NCI-H510A treated with DMSO at 0.1 percent for 48 hours (cell line): ENCODE measurements at places on chromosomes 1 and 21.

GRCh38 chr21:24705201-24705600 lies 902.1 kb downstream of the MRPL39 start:
- DNase-seq, result no peak

DNA sequence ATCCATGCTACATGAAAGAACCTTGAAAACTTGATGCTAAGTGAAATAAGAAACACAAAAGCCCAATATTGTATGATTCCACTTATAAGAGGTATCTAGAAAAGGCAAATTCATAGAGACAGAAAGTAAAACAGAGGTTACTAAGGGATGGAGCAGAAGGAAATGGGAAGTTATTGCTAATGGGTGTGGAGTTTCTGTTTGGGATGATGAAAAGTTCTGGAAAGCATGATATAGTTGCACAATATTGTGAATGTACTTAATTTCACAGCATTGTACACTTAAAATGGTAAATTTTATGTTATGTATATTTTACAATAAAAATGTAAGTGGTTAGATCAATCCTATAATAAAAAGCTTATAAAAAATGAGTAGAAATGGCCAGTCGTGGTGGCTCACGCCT lies 1.6 kb upstream of the NECAP2 start:
- DNase-seq, result no peak

DNA sequence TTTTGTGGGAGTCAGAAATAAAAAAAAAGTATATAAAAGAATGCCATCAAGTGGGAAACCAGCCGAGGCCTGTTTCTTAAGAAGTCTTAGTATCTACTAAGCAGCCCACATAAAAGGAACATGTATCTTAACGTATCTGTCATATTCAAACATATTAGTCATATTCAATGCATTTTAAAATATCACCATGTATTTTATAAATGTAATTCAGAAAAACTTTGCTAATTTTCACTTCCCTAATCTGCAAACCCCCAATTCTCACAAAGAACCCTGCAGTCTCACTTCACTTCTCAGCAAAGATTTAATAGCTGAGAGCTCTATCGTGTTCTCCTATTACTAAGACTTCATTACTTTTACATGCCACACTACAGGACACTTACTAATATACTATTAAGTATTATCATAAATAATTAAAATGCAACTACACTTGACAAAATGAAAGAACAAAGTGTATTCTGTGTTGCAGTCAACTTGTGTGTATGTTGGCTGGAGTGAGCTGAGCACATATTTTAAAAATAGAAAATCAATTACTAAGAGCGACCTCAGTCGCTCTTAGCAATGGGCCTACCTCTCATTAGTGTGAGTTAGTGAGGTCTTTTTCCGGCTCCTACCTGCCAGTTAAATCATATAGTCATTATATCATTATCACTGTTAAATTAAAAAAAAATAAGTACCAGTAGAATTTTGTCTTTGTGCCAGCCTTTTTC lies 484.3 kb downstream of the LMO4 start:
- no peak for DNase-seq

DNA sequence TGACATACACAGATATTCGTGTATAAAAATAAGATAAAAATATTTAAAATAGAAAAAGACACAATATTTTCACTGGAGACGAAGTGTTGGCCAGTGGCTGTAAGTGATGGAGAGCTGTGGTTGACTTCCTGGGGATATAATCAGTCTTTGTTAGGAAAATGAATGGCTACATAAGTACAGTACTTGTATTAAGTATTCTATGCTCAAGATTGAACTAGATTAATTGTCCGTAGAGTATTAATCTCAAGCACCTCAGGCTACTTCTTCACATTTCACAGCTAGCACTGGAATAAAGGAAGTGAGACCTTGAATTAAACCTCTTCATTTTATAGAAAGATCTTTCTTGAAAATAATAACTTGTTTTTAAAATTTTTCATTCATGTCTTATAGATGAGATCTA lies 39.0 kb upstream of the RGS5 start:
- DNase-seq, result no peak

GRCh38 chr21:15651172-15651571 lies 78.6 kb upstream of the USP25 start:
- no peak for DNase-seq

DNA sequence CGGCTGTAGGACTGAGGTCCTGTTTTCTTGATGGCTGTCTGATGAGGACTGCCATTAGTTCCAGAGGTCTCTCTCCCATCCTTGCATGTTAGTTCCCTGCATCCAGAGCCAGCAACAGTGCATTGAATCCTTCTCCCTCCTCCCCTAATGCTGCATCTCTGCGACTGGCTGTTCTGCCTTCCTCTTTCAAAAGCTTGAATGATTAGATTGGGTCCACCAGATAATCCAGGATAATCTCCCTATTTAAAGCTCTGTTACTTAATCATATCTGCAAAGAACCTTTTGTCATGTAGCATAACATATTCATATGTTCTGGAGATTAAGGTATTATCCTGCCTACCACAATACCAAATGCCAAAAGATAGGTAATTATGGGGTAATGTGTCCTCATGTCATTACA lies 377.5 kb downstream of the GPATCH2 start:
- DNase-seq, result no peak

DNA sequence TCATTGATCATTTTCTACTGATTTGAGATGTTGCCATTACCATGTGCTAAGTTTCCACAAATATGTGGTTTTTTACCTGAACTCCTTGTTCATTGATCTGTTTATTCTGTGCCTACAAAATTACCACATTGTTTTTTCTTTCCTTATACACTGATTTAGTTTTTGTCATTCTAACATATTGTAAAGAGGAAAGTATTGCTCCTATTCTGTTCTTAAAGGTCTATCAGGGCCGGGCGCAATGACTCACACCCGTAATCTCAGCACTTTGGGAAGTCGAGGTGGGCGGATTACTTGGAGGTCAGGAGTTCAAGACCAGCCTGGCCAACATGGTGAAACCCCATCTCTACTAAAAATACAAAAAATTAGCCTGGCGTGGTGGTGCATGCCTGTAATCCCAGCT lies 75.1 kb downstream of the CAMTA1 start:
- DNase-seq, result no peak

GRCh38 chr21:16194788-16195537 lies 465.2 kb downstream of the USP25 start:
- DNase-seq, result no peak

- no peak for DNase-seq
These were observed 31.4 kb downstream of the LY9 start for GRCh38 chr1:160827418-160827817.

- no peak for DNase-seq
These were observed 150.6 kb downstream of the RWDD3 start for GRCh38 chr1:95384567-95384966.

- no peak for DNase-seq
These were observed 40.1 kb downstream of the PTAFR start for GRCh38 chr1:28136169-28136921.

DNA sequence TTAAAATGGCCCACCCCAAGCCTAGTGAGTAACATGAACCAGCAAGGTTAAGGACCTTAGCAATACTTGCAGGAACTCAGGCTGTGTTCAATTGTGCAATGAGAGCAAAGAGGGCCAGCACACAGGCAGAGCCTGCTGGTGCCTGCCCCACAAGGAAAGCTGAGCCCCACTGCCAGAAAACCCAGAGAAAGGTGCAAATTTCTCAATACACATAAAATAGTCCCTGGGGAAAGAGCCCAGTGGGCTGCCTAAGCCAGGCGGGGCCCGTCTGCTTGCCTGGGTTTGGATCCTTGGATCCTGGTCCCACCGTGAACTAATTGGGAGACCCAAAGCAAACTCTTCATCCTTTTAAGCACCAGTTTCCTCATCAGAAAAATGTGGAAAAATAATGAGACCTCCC lies 128.5 kb upstream of the CACNA1E start:
- no peak for DNase-seq
